ENCODE measurements at places on chromosomes 1 and 21. TPM values are rescaled to one million over a fixed set of nuclear protein-coding genes. Genes with fewer than 3 reads are reported as not detected.

DNA sequence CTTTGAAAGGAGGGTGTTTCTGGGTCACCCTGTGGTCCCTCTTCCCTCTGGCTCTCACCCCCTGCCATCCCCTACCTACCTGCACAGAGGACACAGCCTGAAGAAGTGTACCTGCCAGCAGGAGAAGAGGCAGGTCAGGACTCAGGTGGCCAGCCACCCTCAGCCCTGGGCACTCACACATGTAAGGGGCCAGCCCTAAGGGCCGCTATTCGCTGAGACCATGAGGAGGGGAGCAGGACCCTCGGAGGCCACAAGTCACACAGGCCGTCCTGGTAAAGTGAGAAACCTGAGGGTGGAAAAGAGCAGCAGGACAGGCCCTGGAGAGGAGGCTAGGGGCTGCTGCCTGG lies 1.2 kb downstream of the ZNF692 start:
- DNase-seq: no peak

GRCh38 chr1:59833022-59833421 lies 18.3 kb downstream of the HOOK1 start:
- DNase-seq: no peak

- DNase-seq: no peak
These were observed 264.6 kb downstream of the DUSP10 start for GRCh38 chr1:221477252-221477651.

Gene FMO2
- total RNA-seq: 42.3 TPM

DNA sequence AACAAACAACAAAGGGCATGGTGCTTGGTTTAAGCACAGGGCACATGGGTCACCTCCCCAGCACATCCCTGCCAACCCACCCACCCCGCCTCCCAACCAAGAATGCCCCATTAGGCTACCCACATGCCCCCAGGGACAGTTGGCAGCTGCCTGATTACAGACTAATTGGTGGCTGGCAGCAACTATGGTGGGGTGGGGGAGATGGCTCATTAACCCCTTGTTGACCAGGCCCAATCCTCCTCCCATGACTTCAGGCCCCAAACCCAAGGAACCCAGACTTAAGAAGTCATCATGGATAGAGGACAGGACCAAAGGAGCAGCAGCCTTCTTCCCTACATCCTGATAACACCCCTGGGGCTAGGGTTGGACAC lies 1.3 kb downstream of the RIMS3 start:
- DNase-seq: peak; percentile 50

Gene CHRM3
- total RNA-seq: 1.4 TPM

GRCh38 chr1:202063093-202063492 lies 52.7 kb downstream of the ELF3 start:
- DNase-seq: no peak

Gene APH1A
- total RNA-seq: 68.1 TPM

Gene IVL
- not detected for total RNA-seq

Gene ARTN
- 4.2 TPM for total RNA-seq

Gene EVA1C
- 39.2 TPM for total RNA-seq
